ENCODE measurements at places on chromosomes 7 and 10.

DNA sequence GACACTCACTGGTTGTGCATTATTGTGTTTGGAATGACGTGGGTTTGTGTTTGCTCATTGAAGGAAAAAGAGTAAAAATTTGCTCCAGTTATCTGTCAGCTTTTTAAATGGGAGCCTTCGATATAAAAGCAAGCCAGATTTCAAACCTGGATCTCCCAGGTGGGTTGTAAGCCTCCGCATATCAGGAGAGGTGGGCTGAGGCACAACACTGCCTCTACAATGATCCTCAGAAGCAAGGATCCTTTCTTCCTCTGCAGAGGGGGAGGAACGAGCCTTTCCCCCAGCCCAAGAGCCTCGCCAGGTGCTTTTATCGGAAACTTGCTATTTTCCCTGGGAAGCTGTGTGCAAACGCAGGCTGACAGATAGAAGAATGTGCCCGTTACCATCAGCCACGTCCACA is 331.0 kb upstream of the MGMT start:
- H3K27me3 ChIP-seq: peaks cover 53% of the 10 kb centered on the region
- H3K4me1 ChIP-seq: peaks cover 15% of the 10 kb centered on the region

DNA sequence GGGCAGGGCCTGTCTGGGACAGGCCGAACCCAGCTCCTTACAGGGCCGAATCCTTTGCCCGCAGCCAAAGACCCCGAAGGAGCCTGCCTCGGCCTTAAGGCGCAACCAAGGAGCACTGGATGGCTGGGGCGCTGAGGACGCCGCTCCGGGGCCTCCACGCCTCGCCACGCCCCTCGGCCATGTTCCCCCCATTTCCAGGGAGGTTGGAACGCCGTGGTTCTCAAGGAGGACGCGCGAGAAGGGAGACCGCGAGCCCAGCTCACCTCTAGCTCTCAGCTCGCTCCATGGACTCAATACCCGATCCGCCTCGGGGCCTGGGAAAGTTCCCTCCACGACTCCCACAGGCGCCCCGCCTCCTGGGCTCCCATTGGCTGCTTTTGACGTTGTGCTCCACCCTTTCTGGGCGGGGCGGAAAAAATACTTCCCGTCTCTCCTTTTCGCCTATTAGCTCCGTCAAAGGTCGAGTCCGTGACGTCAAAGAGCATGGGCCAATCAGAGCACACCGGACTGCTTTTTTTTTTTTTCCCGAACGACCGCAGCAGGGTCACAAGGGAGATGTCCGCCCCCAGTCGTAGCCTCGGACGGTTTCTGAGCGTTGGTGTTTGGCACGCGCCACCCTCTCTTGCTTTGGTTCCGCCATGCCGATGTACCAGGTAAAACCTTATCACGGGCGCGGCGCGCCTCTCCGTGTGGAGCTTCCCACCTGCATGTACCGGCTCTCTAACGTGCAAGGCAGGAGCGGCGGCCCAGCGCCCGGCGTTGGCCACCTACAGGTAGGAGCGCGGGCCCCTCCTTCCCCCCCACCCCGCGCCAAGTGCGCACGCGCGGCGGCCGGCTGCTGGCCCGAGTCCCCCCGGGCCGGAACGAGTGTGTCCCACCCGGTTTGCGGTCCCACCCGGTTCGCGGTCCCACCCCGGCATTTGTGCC is 305.7 kb downstream of the TYW1 start:
- H3K4me1 ChIP-seq: peaks cover 28% of the 10 kb centered on the region
- peak overlapping the region; percentile 93 for H3K27ac ChIP-seq
- peak; percentile 99 for DNase-seq
- H3K36me3 ChIP-seq: peaks cover 11% of the 10 kb centered on the region
- no peaks in the 10 kb centered on the region for H3K27me3 ChIP-seq

GRCh38 chr7:133776266-133776665 is 350.9 kb upstream of the LRGUK start:
- H3K4me3 ChIP-seq: no peak overlapping the region
- no peaks in the 10 kb centered on the region for H3K4me1 ChIP-seq
- H3K27me3 ChIP-seq: no peaks in the 10 kb centered on the region

GRCh38 chr10:112146799-112147198 is 36.8 kb downstream of the GPAM start:
- no peak overlapping the region for H3K27ac ChIP-seq
- no peaks in the 10 kb centered on the region for H3K4me1 ChIP-seq
- H3K36me3 ChIP-seq: peaks cover 2% of the 10 kb centered on the region
- H3K4me3 ChIP-seq: no peak overlapping the region
- H3K27me3 ChIP-seq: peaks cover 7% of the 10 kb centered on the region

DNA sequence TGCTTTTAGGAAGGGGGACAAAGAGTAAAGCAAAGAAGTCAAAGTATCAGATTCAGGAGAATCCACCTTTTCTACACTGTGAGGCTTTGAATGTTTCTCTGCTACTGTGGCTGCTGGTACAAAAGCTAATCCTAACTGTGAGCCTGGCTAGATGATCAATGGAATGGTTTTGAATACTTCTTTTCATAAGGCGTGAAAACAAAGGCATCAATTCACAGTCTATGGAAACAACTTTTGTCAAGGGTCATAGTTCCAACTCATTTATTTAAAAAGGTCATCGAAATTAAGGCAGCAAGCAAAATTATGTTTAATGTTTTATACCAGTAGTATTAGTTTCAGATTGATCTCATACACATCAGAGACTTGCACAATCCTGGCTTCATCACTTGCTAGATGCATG is 118.1 kb downstream of the CTTNBP2 start:
- H3K27ac ChIP-seq: no peak overlapping the region
- no peak for DNase-seq
- H3K4me1 ChIP-seq: no peaks in the 10 kb centered on the region
- H3K27me3 ChIP-seq: no peaks in the 10 kb centered on the region
- H3K36me3 ChIP-seq: no peaks in the 10 kb centered on the region

- H3K27me3 ChIP-seq: peaks cover 15% of the 10 kb centered on the region
- DNase-seq: no peak
- no peaks in the 10 kb centered on the region for H3K36me3 ChIP-seq
- no peak overlapping the region for H3K4me3 ChIP-seq
Observed at GRCh38 chr7:41900532-41900931, 197.6 kb upstream of the INHBA start.

Measured in activated naive CD4-positive, alpha-beta T cell treated with anti-CD3 and anti-CD28 coated beads, Interleukin-2, amount 10 ng/mL, durations not matched to agents 7 days and 5 days (primary cell).